ENCODE measurements at places on chromosomes 5 and 9.
A peak's percentile ranks its signal among the peaks of the same experiment; 100 is the strongest.

DNA sequence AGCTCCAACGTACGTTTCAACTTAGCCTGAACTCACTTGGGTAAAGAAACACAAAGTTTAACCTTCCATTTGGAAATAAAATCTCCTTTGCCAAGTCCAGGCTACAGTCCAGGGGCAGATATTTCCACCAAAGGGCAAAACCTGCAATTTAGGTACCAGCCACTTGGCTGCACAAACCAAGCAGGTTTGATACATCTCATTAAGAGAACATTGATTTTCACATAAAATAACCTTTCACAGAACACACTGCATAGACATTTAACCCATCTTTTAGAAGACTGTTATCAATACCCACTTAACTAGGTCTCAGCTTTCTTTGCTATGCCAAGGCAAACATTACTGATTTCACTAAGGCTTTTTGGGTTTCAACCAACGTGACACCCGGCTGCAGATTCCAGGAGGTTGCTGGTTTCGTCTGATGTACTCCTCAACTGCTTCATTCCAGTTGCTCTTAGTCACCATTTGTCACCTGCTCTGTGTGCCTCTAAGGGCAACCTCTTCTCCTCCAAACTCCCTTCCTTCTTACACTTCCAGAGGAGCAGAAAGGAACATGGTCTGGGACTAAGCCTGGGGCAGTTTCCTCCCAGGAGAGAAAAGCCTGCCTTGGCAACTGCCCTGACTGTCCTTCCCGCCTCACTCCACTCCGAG lies 67.1 kb downstream of the EPB41L4B start:
- DNase-seq: no peak

- no peak for DNase-seq
These were observed 299.7 kb downstream of the CWC27 start for GRCh38 chr5:65068410-65068809.

DNA sequence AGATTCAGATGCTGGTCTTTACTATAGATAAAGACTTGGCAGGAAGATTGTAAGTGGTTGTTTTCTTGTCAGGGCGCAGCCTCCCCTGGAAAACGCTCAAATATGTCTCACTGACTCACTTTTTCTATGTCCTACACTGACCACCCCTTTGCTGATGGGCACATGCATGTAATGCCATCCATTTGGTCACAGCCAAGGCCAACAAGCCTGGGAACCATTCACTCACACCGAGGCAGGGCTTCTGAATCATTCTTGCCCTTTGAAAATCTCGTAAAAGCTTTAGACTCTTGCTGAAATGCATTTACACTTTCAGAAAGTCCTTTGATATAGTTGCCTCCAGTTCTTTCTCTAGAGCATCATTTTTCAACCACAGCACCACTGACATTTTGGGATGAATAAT lies 249.4 kb downstream of the ACTL7B start:
- no peak for DNase-seq

GRCh38 chr9:81108391-81108790 lies 581.0 kb downstream of the TLE1 start:
- DNase-seq: no peak

DNA sequence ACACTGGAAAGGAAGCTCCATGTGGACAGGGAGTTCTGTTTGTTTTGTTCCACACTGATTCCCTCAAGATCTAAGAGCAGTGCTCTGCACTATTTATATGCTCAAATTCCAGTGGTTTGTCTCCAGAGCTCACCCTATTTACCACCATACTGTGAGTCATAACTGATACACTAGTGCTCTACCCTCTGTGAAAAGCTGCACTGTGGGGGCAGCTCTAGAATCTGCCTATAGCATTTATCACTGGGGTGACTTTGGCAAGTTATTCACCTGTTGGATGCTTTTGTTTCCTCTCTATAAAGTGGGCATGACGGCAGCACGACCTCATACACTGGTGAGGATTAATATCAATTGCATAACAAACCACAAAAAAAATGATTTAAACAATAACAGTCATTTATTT lies 307.8 kb downstream of the NR2F1-AS1 start:
- no peak for DNase-seq

DNA sequence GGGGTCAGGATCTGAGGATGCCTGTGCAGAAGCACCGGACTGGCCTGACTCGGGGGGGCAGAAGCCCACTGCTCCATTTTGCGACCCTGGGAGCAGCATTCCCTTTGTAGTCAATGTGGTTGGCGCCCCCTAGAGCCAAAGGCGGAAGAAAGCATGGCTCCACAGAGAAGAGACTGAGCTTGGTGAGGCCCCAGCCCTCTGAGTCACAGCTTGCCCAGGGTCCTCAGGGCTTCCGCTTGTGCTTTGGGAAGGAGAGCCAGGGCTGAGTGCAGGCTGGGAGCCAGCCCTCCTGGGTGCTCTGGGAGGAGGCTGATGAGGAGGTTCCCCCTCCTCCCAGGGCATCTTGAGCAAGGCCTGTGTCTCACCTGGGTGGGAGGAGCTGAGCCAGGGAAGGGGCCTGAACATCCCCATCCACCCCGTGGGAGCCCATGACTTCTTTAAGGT lies 5.5 kb upstream of the AQP3 start:
- peak; percentile 44 for DNase-seq

GRCh38 chr9:33463151-33463550 lies 10.6 kb downstream of the NOL6 start:
- DNase-seq: no peak

DNA sequence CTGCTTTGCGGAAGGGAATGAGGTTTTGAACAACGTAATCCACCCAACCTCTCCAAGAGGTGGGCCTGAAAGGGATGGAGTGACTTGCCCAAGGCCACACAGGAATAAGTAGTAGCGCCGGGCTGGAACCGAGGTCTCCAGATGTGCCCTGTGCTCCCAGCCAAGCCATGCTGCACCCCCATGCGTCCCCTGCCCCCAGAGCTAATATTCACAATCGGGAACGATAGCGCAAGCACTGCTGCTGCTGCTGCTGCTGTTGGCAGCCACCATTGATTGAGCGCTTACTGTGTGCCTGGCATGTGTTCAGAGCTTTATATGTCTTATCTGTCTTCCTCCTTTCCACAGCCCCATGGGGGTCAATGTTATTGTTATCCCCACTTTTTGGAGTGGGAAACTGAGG lies 43.9 kb downstream of the AMBP start:
- DNase-seq: no peak

GRCh38 chr9:18786196-18786595 lies 246.8 kb downstream of the SAXO1 start:
- no peak for DNase-seq

- no peak for DNase-seq
These were observed 290.1 kb upstream of the MPDZ start for GRCh38 chr9:13569602-13570067.

- DNase-seq: no peak
These were observed 79.7 kb upstream of the FCN2 start for GRCh38 chr9:134800791-134801339.

DNA sequence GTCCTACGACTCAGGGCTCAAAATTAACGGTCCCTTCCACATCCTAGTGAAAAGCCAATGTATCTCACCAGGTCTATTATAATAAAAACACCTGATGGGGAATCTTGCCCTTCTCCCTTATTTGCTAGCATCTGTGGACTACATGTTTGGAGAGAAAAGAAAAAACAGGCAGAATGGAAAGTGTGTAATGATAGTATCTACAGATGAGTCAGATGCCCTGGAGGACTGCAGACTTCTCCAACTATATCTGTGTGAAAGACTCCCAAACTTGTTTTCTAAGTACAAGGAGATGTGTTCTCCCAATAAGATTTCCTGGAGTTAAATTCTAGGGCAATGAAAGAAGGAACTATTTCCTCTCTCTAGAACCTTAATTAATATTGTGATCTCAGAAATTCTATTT lies 66.0 kb downstream of the FOXB2 start:
- no peak for DNase-seq

GRCh38 chr5:175695161-175696126 lies 37.6 kb downstream of the HRH2 start:
- DNase-seq: no peak

- DNase-seq: peak; percentile 49
These were observed 30.2 kb downstream of the EFCAB9 start for GRCh38 chr5:172223901-172224873.

GRCh38 chr9:135663451-135663770 lies 302 bp downstream of the LCN9 start:
- no peak for DNase-seq

DNA sequence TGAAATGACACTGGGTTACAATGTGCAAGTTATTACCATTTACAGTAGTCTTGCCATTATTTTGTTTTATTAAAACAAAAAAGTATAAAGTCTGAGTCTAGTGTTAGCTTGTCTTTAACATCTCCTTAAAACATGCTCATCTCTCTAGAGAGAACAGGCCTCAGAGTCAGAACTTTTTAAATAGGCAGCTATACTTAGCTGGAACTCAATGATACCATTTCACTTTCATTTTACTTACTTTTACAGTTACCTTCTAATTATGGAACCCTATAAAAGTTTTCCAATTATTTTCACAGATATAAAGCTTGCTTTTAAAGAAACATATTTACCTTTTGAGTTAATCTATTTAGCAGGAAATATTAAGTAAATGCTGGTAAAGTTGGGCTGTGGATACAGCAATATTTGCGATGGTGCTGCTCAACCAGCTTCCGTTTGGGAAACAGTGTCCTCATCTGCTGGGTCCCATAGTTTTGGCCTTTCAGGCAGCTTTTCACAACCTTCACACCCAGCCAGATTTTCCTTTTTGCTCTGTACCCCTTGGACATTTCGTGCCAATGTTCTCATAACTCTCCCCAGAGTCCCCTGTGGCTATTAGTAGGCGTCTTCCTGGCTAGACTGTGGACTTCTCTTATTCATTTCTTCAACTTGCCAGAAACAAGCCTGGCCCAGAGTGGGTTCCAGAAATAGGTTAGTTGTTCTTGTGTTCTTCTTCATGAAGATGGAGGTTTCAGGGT lies 36.3 kb upstream of the UBTD2 start:
- no peak for DNase-seq

DNA sequence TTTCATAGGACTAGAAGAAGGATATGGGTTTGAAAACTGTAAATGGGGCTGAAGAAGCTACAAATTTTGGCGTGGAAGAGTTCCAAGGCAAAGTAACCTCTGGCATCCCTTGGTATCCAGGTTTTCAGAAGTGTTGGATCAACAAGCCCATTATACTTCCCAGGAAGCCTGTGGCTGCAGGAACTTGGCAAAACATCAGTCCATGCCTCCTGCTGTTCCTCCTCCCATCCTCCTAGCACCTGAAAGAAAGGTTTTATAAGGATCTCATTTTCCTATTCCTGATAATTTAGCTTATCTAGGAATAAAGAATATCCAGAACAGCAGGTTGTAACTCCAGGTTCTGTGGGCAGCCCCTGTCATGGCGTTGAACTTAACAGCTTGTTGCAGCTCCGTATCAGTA lies 72.5 kb upstream of the LPAR1 start:
- no peak for DNase-seq

GRCh38 chr9:137666955-137667670 lies 48.3 kb downstream of the EHMT1 start:
- DNase-seq: no peak

GRCh38 chr9:16341177-16341576 lies 529.3 kb downstream of the BNC2 start:
- DNase-seq: no peak

DNA sequence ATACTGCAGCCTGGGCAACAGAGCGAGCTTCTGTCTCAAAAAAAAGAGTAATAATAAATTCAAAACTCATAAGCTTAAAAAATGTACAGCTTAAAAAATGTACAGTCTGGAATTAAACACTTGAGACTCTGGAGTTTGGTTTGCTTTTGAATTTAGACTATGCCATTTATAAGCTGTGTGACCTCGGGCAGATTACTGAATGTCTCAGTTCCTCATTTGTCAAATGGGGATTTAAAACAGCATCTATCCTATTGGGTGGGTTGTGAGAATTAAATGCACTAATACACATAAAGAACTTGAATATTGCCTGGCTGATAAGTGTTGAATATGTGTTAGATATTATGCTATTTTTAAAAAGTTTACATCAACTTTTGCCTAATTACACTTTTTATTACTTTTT lies 98.4 kb downstream of the SCAMP1 start:
- no peak for DNase-seq

GRCh38 chr5:141392429-141393198 lies at the start of gene PCDHGA8:
TSS of gene PCDHGA8 (plus strand) at chr5:141392633. CDS start at chr5:141392814, 181 bp downstream.
- no peak for DNase-seq

- DNase-seq: no peak
These were observed 23.6 kb downstream of the SCAI start for GRCh38 chr9:125119643-125120286.

DNA sequence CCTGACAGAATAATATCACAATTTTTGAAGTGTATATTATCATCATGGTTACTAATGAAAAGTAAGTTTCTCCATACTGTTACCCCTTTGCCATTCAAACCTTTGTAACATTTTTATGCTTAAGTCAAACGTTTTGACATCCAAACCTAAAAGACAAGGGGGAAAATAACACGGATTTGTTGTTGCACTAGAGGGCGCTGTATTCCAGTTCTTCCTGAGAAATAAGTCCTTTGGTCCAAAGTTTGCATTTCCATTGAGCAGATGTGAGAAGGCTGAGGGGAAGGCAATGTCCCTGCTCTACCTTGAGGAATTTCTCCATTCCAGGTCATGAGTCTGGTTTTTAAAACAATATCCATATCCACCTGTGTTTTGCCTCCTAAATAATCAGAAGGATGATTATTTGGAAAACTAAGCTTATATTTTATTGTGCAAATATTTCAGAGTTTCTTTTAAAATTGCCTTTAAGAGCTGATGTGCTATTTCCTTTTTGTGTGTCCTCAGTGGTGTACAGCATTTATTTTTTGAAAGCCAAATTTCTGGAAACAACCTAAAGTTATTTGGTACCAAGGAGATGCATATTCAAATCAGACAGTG lies 9.7 kb downstream of the LECT2 start:
- DNase-seq: no peak

DNA sequence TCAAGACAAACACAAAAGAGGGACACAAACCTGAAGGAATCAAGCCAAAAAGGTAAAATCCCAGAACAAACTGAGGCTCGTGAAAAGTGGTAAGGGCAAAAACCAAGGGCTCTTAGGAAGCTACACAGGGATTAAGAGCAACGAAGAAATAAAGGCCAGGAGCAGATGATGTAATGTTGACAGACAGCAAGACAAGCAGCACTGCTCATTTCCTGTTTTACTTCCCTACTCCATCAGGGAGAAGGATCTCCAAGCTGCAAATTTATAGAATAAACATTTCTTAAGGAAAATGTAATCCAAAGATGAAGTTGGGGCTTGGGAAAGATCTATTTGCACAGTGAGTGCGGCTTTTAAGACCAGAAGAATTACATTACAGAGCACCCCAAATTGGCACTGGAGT lies 182.3 kb upstream of the MAP1B start:
- no peak for DNase-seq

DNA sequence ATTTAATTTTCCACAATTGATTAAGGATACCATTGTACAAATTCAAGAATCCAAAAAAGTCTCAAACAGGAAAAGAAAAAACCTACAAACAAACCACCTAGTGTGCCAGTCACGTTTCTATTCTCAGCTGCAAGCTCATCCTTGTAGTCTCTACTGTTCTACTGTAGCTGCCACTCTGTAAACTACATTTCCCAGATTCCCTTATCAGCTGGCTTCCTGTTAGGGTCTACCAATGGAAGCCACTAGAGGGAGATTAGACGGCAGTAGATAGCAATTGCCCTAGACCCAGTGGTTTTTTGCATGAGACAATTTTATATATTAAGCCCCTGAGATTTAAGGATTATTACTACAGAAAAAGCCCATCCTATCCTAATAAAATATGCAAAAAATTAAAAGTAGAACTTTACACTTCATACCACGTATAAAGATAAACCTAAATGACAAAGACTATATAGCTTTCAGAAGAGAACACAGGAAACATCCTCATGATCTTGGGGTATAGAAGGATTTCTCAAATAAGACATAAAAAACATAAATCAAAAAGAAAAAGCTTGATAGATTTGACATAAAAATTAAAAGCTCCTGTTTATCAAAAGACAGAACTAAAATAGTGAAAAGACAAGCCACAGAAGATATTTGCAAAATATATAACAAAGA lies 37.4 kb downstream of the P4HA2 start:
- DNase-seq: no peak

Data from stimulated activated CD8-positive, alpha-beta memory T cell treated with anti-CD3 and anti-CD28 coated beads, Interleukin-2, amount 100 ng/mL, for 48 hours (primary cell).